Activated CD8-positive, alpha-beta T cell treated with anti-CD3 and anti-CD28 coated beads for 36 hours (primary cell): ENCODE measurements at places on chromosomes 1 and 21.
A peak's percentile ranks its signal among the peaks of the same experiment; 100 is the strongest.

DNA sequence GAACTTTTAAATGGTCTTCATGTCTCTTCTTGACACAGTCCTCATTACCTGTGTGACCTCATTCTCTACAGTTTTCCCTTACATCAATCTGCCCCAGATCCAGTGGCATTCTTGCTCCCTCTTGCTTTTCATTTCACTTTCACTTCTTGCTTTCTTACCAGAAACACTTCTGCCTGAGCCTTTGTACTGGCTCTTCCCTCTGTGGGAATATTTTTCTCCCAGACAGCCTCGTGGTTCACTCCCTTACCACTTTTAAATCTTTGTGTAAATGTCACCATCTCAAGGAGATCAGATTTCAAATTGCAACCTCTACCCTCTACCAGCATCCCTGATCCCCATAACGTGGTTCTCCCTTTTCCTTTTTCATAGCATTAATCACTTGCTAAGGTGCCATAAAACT lies 73.2 kb downstream of the DISC1 start:
- DNase-seq = no peak

GRCh38 chr1:109327285-109327684 lies 20.5 kb upstream of the MYBPHL start:
- DNase-seq = no peak

GRCh38 chr1:5998051-5998905 lies 6.1 kb upstream of the NPHP4 start:
- no peak for DNase-seq

DNA sequence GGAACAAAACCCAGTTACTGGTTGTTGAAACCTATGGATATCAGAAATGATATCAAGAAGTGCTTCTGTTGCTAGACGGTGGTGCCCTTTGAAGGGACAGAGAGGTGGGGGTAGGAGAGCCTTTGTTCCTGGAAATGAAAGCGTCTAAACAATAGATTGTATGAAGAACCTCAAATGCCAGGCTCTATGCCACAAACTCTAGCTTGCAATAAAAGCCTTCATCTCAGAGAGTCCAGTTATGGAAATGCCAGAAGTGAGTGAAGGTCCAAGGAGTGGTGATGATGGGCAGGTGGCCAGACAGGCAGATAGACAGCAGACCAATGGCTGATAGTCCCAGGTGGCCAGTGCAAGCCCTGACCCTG lies 414.1 kb upstream of the PROX1 start:
- no peak for DNase-seq

GRCh38 chr1:19764848-19765247 lies 34.9 kb downstream of the TMCO4 start:
- no peak for DNase-seq

DNA sequence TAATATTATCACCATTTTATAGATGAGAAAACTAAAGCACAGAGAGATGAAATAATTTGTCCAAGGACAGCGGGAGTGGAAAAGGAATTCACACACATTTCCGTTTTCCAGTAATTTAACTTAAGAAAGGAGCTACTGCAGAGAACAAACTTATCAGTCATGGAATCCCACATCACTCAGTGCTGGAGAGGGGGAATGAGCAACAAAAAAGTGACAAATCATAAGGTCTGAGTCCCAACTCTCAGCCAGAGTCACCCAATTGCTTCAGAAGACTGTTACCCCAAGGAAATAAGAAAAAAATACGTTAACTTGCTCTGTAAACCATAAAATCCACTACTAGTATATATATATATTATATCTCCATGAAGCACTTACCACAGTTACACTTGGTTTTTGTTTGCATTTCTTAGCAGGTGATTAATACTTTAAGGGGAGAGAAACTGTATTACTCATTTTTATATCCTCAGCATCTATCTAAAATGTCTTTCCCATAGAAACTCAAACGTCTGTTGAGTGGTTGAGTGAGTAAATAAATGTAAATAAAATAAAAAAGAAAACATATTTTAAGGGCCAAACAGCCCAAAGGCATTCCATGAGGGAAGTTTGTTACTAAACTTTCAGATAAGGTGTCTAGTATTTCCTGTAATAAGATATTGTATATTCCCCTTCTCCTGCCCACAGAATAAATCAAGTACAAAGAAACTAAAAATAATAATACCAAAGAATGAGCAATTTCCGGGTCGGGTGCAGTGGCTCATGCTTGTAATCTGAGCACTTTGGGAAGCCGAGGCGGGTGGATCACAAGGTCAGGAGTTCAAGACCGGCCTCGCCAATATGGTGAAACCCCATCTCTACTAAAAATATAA lies 76.8 kb downstream of the SLC45A1 start:
- DNase-seq = peak; percentile 52

DNA sequence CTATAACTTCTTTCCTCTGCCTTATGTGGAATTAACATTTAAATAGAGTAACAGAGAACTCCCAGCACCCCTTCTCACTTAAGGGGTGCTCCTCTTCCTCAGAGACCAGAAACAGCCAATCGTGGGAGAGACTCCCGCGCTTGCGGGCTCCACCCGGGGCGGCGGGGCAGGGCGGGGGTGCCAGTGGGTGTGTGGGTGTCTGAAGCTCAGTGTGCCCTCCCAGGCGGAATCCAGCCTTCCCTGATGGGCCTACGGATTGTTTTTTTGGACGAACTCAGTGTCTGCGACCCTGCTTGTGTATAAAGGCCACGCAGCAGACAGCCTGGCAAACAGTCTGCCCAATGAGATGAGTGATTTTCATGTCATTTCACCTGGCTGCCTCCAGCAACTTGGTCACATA lies 6.2 kb downstream of the RCC2 start:
- no peak for DNase-seq

DNA sequence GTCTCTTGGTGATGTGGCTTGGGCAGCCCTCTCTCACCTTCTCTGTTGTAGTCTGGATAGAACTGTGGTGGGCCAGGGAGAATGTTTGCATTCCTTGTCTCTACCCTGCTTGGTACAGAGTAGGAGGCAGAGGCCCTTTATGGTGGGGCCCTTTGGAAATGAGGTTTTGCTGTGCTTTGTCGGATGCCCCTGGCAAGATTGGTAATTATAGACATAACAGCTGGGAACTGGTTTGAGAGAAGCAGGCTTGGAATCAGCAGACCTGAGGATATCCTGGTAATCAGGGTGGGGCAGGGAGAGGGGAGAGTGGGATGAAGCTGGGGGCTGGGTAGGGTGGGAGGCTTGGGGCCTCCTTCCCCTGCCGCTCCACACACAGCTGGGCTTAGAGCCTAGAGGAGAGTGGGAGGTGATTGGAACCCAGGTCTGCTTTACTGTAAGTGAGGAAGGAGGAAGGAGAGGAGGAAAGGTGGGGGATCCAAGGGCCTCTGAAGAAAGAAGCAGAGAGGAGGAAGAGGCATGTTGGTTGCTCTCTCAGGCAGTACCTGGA lies 5.0 kb downstream of the VANGL2 start:
- DNase-seq = no peak

DNA sequence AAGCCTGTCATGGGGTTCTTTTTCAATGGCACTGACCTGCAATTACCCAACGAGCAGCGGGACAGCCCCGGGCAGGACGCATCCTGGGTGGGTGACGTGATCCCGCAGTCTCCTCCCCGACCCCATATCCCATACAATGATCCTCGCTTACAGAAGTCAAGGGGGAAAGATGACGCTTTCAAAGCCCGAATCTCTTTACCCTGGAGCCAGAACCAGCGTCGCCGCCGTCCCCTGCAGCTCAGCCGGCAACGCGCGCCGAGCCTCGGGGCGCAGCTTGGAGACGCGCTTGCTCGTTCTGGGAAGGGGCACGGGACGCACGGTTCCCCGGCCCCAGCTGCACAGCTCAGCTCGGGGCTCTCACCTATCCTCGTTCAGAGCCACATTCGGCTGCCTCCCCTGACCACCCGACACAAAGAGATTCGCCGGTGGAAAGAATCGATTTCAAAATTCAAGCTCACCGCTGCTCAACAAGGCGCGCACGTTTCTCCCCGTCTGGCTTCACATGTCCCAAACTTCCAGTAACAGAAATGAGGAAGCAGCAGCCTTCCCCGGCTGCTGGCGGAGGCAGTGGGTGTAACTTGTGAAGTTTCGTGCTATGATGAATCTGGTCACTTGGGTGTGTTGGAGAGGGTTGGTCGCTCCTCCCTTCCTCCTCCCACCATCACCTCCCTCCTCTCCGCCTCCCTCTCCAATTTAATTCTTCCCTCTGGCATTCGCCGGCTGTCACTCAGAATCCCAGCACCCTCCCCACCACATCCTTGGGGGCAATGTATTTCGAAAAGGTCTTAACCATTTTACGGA lies at the start of gene TIAM1:
Gene TIAM1, minus strand, starts transcription at position 582 of the 801 bp plus-strand sequence. CDS start 77,289 bp downstream, outside the sequence.
- DNase-seq = peak; percentile 47

GRCh38 chr1:159981351-159982055 lies 27.5 kb upstream of the SLAMF9 start:
- DNase-seq = no peak

- no peak for DNase-seq
Measured at GRCh38 chr1:100936194-100936967, 40.5 kb downstream of the SLC30A7 start.

DNA sequence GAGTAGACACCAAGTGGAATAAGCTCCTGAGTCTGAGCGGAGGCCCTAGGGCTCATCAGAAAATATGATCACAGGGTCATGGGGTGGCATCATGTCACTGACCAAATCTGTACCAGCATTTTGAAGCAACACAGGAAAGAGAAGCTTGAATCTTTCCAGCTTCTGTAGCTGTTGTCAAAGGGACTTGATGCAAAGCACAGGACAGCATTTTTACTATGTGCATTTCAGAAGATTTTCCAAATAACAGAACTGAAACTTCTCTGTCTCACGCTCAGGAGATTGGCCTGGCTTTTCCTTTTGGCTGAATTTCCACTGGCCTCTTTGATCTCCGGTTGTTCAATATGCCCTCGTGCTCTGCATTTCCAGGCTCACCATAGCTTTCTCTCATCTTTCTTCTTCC lies 127.2 kb upstream of the ATP1B1 start:
- no peak for DNase-seq

DNA sequence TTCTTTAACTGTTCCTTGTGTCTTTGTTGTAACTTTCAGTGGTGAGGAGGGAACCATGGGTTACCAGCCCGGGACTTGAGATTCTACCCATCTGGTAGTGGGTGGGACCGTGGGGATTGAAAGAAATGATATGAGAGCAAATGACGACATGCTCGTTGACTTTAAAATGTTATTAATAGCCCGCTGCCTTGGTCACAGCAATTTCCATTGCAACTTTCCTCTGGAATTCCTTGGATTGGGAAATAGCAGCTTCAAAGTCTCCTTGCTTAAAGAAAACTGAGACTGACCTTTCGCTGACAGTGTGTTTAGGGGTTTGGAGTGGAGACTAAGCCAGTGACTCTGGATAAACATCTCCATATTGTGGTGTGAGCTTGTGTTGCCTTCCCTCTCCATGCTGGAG lies 44.2 kb upstream of the MARK1 start:
- no peak for DNase-seq

DNA sequence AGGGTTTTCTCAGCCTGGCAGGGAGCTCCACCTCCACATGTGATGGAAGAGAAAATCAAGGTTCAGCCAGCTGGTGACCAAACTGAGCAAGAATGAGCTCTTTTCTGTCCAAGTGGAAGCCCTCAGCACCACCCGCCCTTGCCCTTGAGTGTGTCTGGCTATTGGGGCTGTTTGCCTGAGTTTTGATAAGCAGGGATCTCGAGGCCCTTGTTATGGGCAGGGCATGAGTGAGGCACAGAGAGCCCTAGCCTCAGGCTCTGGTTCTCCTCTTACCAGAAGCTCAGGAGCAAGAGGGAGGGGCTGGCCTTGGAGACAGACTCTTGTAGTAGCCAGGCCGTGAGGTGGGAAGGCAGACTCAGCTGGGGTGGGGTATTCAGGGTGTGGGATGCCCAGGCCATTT lies 37.5 kb upstream of the ARF1 start:
- DNase-seq = no peak

DNA sequence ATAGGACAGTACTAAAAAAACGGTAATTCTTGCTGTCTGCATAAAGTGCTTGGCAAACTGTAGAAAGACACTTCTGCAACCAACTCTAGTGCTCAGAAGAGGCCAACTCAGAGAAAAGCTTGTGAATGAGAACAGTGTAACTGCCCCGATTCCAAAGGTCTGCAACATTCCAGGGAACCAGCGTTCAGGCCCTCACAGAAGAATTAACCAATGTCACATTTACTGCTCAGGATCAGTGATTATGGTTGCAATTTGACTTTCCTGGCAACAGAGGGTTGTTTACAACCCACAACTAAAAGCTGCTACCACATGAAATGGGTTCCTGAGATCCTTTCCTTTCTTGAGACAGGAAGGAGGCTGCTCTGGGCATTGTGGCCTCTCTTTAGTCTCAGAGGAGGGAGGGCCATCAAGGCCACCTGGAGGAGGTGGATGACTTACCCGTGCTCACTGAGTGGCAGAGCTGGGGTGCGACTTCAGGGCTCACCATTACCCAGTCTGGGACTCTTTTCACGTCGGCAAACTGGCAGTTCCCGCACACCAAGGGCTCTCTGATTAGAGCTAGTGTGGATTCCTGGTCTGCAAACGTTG lies 15.3 kb downstream of the SRSF4 start:
- no peak for DNase-seq

DNA sequence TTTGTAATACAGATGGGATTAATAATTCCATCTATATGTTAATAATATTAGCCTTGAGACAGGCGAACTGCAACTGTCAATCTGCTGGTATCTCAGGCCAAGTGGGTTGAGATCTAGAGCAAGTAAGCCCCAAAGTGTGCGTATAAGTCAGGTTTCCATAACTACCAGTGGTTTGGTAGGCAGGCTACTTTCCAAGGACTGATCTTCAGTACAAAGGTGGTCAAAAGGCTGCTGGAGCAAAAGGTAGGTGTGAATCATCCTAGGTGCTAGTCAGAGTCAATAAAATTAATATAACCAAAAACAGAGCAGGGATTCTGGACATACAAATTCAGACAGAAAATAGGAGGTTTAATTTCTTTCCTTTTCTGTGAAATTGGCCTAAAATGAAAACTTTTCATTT lies 328.0 kb downstream of the TGFB2 start:
- DNase-seq = no peak

GRCh38 chr1:205961405-205961804 lies 18.1 kb upstream of the SLC26A9 start:
- peak; percentile 58 for DNase-seq

- DNase-seq = no peak
Measured at GRCh38 chr21:45505416-45506021, 36.7 kb downstream of the SLC19A1 start.

DNA sequence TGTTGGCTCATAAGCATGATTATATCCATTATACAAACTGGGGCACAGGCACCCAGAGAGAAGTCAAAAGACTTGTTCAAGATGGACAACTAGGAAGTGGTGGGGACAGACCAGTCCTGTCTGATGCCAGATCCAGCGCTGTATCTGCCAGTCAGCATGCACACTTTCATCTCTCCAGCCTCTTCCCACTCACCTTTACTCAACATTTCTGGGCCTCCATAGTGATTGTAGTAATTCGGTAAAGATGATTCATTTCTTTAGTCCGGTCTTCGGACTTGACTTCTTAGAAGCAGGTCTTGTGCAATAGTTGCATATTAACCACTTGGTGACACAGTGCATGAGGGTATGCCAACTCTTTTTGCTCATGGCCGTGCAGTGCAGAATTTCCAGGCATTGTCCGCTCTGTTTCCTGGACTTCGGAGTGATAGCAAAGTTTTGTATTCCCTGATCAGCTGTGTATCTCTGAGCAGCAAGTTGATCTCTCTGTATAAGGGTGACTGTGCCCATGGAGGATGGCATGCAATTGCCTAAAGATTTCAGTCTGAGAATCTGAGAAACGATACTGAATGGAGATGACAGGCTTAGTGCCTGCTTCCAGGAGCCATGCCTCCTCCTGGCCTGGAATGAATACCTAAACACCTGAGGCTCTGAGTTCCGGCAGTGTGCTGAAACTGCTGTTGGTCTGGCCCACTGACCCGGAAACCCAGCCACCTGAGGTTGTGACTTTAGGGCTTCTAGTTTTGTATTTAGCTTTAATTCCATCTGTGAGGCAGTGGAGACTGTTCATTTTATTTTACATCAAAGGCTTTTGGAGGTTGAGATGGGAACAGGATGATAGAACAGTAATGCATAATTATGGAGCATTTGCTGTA lies 39.0 kb downstream of the GALNT2 start:
- DNase-seq = peak; percentile 33
